ENCODE measurements at places on chromosomes 7 and 10.

DNA sequence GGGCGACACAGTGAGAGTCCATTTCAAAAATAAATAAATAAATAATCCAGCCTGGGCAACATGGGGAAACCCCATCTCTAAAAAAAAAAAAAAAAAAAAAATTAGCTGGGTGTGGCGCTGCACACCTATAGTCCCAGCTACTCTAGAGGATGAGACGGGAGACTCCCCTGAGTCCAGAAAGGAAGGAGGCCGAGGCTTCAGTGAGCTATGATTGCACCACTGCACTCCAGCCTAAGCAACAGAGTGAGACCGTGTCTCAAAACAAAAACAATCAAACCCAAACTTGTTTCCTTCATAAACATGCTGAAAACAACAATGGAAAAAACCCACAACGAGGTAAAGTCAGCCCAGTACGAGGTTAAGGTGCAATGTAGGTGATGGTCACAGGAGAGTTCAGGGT lies 1.2 kb downstream of the COX19 start:
- no peak for DNase-seq

GRCh38 chr7:50826371-50827172 lies 43.9 kb upstream of the GRB10 start:
- peak; percentile 32 for DNase-seq

GRCh38 chr10:70306886-70307520 lies 23.2 kb upstream of the NPFFR1 start:
- no peak for DNase-seq

DNA sequence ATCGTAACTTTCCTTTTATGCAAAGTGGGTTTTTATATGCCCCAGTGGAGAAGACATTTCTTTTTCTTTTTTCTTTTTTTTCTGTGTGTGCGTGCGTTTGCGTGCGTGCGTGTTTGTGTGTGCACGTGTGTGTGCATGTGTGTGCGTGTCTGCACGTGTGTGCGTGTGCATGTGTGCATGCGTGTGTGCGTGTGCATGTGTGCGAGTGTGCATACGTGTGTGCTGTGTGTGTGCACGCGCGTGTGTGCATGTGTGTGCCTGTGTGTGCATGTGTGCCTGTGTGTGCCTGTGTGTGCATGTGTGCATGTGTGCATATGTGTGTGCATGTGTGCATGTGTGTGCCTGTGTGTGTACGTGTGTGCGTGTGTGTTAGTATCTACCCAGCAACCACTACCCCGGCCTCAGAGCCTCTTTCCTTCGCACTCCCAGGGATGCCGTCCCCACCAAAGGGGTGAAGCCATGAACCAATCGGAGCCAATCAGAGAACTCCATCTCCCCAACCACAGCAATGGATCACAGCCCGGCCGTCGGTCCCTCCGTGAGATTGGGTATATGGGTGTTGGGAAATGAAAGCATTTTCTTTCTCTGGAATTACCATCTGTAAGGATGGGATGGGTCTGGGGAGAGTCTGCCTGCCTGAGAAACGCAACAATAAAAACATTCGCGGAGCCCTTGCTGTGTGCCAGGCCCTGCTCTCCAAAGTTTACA lies 92.3 kb downstream of the ELFN1 start:
- no peak for DNase-seq

GRCh38 chr10:48470115-48470892 lies 134.6 kb downstream of the ARHGAP22 start:
- no peak for DNase-seq

- DNase-seq, result no peak
These were observed 62.5 kb upstream of the ATRNL1 start for GRCh38 chr10:115030483-115031200.

GRCh38 chr7:5417106-5418071 lies 6.2 kb downstream of the TNRC18 start:
- no peak for DNase-seq

- no peak for DNase-seq
These were observed 40.6 kb upstream of the MAGI2 start for GRCh38 chr7:79494046-79494445.

GRCh38 chr10:131899695-131900349 lies 986 bp upstream of the PPP2R2D start:
- DNase-seq, result no peak

DNA sequence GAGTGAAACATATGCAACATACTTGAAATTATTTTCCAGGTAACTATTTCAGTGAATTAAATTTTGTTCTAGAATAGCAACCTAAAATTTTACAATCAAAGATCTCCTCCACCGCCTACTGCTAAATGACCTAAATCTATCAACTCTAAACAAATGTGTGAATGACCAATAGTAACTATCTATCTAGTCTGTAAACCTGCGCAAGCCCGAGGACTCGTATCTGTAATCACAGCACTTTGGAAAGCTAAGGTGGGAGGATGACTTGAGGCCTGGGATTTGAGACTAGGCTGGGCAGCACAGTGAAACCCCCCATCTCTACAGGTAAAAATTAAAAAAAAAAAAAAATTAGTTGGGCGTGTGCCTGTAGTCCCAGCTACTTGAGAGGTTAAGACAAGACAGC lies 83.0 kb downstream of the NEBL start:
- DNase-seq, result no peak

GRCh38 chr7:125316466-125316865 lies 386.8 kb upstream of the POT1 start:
- no peak for DNase-seq

- DNase-seq, result no peak
These were observed 341.8 kb upstream of the SEMA3A start for GRCh38 chr7:84536271-84536870.

GRCh38 chr7:37108615-37109014 lies 340.0 kb downstream of the ELMO1 start:
- DNase-seq, result no peak

DNA sequence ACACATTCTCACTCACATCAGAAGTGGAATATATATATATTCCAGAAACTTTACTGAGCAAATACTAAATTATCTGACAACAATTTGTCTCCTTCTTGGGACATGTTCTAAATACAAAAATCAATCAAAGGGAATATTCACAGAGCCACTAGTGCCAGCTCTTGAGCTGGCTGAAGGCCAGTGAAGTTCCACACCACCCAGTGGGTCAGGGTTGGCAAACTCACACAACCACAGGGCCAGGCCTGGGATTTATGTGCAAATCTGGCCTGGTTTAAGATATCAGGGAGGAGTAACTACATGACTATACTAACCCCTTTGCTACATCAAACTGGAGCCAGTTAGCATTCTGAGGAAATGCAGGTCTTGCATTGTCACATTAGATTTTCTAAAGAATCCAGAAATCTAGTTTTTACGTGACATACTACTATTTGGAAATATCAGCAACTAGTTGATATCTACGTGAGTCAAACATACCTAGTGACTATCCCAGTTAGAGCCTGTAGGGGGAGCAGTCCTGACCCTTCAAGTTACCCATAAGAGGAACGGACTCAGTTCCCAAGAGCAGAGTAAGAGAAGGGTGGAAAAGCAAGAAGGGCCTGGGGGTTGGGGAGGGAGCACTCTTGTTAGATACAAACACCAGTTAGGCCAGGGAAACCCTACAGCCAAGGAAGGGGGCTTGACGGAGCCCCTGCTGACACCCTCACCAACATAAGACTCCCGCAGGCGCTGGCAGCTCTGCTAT lies 600.4 kb downstream of the KCNMA1 start:
- no peak for DNase-seq

DNA sequence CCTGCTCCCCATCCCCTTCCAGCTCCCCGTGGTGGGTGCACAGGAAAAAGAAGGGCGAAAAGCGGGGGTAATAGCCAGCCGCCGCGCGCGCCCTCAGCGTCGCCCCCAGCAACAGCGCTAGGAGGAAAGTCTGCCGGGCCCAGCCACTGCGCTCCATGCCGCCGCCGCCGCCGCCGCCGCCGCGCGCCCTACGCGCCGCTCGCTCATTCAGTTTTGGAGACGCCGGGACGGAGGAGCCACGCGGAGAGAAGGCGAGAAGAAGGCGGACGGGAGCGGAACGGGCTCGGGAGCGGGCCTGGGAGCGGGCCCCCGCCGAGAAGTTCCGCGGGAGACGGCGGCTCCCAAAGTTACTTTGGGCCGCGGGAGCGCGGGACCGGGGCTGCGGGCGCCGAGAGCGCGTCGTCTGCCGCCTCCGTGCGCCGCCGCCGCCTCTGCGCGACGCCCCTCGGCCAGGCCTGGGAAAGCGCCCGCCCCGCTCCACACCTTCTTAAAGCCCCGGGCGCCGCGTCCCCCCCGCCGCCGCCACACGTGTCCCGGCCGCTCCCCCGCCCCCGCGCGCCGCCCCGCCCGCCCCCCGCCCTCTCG lies at the start of gene RELN:
RELN (minus strand) TSS at position 459 of the 585 bp plus-strand sequence; CDS start at position 157, 302 bp downstream.
- DNase-seq, result no peak

- DNase-seq, result no peak
These were observed 123.9 kb upstream of the COL1A2 start for GRCh38 chr7:94270772-94271171.

- no peak for DNase-seq
These were observed 994 bp upstream of the PTF1A start for GRCh38 chr10:23190872-23191763.

DNA sequence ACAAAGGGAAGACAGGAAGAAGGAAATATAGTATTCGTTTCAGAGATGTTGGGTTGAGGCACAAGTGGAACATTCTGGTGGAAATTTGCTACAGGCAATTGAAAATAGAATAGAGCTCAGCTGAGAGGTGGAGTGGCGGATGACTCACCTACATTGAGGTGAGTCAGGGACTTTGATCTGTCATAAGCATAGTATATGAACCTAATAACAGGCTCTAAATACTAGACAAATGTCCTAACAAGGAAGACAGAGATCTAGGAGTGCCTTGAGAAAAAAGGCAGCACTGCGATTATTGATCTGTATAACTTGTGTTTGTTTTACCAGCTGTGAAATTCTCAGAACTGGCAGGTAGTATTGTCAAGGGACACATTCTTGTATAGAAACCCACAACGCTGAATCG lies 907 bp upstream of the IFRD1 start:
- peak; percentile 28 for DNase-seq

- DNase-seq, result peak; percentile 54
These were observed 1.2 kb upstream of the LZTS2 start for GRCh38 chr10:100998183-100998990.

GRCh38 chr10:24415455-24416125 lies 206.7 kb downstream of the KIAA1217 start:
- no peak for DNase-seq

GRCh38 chr7:43208242-43208641 lies 95.8 kb downstream of the HECW1 start:
- no peak for DNase-seq

- DNase-seq, result no peak
These were observed 14.3 kb upstream of the RPA3 start for GRCh38 chr7:7732621-7733281.

DNA sequence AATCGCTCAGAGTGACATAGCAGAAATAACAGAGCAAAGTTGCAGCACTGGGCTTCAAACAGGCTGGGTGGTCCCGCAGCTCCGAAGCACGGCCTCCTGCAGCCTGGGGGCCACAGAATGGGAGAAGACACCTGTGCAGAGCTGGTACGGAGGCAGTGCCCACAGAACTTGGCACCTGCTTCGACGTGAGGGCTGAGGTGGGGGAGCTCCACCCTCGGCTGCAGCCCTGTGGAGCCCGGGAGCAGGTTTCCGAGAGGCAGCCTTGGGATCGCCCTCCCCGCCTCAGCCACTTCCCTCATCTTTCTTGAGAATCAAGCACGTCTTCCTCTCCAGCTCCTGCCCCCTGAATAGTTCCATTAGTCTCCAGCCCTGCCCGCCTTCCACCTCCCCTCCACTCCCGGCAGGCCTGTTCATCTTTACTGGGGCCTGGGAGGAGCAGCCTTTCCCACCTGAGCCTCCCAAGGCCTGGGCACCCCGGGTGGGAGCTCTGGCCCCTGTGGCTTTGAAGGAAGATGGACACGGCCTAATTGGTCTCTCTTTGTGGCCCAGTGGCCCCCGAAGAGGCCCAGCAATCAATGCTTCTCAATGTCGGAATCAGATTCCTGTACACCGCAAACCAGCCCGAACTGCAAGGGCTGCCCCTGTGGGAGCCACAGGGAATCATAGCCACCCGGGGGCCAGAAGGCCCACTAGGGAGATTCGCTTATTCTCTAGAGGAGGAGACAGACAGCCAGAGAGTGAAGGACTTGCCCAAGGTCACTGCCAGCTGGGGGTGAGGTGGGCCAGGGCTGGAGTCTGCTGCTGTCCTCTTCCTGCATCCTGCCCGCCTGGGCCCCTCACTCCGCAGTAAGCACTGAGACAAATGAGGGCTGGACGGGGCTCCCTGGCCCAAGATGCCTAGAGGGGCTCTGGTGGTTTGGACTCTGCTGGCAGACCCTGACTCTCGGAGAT lies 17.0 kb upstream of the PCBD1 start:
- DNase-seq, result no peak

Measured in stimulated activated CD4-positive, alpha-beta T cell treated with anti-CD3 and anti-CD28 coated beads, Interleukin-12 subunit alpha, Interleukin-12 subunit beta, amount 100 ng/mL, for 48 hours (primary cell).